ENCODE measurements at places on chromosomes 5 and 9.

DNA sequence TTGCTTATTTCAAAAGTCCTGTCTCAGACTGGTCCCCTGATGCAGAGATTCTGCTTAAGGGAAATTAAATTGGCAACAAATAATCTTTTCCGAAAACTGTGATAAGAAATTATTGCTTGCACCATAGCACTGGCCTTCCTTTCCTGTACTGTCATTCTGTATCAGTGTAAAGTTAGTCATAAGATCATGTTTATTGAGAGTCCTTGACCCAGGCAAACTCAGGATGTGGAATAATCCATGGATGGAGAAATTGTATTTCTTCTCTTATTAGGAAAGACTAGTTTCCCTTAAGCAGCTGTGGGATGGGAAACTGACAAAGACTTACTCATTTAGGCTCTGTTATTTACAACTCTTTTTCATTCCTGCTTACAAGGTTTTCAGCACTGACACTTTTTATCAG, 83.0 kb upstream of the RANBP6 start:
- no peak for DNase-seq

DNA sequence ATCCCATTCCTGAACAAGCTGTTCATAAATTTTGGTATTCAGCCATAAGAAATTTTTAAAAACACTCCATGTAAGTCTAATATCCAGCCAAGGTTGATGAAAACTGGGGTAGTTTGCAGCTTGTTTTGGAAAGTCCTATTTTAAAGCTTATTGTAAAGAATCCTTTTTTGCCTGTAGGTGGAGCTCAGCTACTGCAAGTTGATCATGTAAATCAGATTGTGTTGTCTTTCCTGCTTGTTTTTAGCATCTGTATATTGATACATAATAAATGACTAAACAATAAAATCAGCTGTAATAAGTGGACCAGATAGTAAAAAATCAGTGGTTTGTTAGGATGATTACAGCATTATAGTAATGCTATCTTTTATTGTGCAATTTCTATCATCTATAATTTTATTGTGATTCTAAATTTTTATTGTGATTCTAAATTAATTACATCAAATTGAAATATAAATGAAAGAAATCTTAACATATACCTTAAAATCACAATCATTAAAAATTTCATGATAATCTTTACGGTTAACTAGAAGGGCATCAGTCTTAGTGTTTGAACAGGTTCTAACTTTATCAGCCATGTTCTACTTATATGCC, 42.4 kb downstream of the CWC27 start:
- no peak for DNase-seq

DNA sequence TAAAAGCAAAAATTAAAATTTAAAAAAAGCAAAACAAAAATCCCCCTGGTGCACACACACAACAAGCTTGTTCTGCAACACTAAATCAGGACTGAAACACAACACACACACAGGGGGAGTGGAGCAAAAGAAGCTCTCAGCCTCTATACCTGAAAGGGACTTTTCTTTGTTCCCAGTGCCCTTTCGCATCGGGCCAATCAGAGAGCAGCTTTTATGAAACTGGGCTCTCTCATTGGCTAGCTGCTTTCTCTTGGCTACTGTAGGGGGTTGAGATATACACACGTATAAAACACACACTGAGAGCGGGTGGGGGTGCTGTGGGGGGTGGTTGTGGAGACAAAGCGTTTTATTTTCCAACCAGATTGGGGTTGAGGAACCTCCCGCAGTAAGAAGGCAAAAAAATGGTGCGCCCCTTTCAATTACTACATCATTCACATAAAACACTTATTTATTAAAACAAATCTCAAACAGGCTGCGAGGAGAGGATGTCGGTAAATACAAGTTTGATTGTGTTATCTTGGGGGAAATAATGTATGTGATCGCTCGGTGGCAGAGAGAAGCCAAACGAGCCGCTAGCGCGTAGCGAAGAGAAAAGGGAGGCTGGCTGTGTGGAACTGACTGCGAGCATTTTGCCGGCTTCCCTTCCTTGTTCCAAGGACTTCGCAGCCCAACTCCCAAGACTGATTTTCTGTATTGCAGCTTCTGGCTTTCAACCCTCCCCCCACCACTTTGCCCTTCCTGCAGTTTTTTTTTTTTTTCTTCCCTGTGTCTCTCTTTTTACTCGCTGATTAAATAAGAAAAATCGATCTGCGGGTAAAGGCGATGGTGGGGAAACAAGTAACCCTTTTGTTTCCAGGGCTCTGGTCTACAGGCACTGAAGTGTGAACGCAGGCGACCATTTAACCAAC, 2.5 kb upstream of the ZNF608 start:
- peak; percentile 87 for DNase-seq

- no peak for DNase-seq
Observed at GRCh38 chr9:109094268-109094667, 25.5 kb downstream of the TMEM245 start.

GRCh38 chr5:155700333-155700732, 626.6 kb upstream of the SGCD start:
- no peak for DNase-seq

- no peak for DNase-seq
Observed at GRCh38 chr9:72494051-72494450, 27.4 kb upstream of the TMC1 start.

GRCh38 chr5:61306531-61307131, 25.4 kb upstream of the ZSWIM6 start:
- no peak for DNase-seq

- DNase-seq, result no peak
Observed at GRCh38 chr5:170297589-170298462, at the start of gene LCP2. LCP2 (minus strand) TSS chr5:170297777; CDS start chr5:170297611, 166 bp downstream.

DNA sequence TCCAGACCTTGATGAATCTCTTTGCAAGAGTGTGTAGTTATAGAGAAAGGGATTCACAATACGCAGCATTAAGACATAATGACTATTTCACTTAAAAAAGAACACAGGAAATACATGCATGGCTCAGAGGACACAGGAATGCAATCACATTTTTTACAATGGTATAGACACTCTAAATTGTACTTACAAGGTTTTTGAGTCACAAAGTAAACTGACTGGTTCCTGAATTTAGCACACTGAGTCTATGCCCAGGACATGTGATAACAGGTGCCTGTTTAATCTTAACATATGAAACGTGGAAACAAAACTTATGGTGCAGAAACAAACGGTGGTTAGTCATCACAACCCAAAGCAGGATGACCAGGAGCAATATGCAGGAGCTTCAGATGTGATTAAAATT, 6.7 kb downstream of the EPB41L4A start:
- no peak for DNase-seq

- DNase-seq, result no peak
Observed at GRCh38 chr5:135238622-135239452, 160.2 kb downstream of the MACROH2A1 start.

DNA sequence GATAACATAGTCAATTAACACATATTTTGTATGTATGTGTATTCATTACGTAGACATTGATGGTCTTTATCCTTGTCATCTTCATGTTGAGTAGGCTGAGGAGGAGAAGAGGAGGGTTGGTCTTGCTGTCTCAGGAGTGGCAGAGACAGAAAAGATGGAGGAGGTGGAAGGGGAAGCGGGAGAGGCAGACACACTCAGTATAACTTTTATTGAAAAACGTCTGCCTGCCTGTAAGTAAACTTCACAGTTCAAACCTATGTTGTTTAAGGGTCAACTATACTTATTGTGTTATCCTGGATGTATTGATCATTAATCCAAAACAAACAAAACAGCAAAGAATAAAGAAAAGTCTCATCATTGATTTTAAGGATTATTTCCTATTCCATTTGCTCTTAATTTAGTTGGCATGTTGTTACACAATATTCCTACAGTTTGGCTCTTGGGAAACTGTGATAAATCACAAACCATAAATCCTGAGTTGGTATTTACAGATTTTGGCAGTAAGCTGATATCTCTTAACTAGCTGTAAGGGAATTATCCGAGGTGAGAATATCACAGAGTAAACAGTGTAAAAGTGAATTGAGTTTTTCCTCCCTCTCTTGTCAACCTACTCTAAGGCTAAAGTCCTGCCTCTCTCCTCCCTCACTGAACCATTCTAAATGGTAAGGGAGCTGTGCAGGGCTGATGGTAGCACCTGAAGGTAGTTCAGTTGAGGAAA, 487.2 kb downstream of the SPATA31D1 start:
- no peak for DNase-seq

DNA sequence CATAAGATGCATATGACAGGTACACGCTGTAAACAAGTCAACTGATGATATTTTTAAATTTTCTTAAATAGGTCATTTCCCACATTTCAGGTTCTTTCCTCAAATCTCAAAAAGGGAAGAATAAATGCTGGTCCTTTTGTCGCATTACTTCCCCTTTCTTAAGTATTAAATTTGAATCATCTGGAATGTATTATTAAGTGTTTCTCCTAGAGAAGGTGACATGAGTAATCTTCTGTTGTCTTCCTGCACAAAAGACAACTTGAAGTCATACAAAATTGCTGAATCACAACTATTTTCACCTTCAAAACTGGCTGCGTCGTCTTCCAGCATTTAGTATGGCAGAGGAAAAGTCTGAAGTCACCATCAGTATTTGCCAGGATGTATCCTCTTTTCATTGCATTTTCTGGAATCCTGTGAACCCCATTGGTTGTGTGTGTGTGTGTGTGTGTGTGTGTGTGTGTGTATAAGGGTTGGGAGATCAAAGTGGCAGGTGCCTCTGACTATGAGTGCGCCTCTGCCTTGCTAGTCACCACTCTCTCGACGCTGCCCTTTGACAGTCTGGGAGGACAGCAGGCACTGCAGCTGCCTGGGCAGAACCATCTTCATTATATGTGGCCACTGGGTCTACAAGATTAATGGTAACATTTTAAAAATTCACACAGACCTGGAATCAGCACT, 86.9 kb downstream of the MVB12B start:
- DNase-seq, result no peak

DNA sequence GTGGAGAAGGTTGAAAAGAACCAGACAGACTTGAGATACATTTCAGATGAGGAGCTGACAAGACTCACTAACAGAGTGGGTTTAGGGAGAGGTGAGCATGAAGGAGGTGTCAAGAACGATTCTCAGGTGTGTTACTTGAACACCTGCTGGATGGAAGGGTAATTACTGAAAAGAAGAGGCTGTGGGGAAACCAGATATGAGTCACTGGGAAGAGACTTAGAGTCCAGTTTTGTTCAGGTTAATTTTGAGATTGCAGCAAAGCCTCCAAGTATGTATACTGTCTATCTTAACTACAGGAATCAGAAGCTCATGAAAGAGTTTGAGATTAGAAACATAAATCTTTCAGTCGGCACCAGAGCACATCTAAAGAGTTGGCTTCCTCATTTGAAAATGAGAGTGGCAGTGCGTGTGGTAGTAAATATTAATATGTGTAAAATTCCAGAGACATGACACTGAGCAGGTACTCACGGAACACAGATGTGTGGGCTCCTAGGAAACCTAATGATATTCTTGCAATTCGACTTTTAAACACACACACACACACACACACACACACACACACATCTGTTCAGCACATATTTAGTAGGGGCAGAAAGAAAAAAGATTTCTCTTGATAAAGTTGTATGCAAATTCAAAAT, 197.1 kb downstream of the CDH18 start:
- no peak for DNase-seq

DNA sequence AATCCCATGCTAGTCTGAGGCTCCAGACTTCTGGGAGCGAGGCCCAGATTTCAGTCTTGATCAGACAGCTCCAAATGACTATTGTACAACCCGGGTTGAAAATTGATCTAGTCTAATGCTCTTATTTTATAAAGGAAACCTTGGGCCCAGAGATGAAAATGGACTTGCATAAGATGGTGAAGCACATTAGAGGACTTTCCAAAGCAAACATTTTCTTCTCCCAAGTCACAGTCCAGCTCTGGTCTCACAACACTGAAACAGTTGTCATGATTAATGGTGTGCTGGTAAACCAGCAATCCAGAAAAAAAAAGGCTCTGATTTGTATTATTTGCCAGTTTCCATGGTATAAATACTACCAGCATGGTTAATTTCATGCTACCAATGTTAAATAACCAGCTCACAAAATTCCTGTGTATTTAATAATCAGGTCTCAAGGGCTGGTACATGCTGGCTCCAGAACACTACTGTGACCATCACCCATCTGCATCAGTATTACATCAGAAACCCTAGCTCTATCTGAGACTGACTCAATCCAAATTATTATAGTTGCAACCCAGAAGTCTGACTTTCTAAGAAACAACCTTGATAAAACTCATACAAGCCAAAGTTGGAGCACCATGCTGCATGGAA, 32.5 kb upstream of the ABLIM3 start:
- DNase-seq, result no peak
